ENCODE measurements at places on chromosomes 16 and 17.

DNA sequence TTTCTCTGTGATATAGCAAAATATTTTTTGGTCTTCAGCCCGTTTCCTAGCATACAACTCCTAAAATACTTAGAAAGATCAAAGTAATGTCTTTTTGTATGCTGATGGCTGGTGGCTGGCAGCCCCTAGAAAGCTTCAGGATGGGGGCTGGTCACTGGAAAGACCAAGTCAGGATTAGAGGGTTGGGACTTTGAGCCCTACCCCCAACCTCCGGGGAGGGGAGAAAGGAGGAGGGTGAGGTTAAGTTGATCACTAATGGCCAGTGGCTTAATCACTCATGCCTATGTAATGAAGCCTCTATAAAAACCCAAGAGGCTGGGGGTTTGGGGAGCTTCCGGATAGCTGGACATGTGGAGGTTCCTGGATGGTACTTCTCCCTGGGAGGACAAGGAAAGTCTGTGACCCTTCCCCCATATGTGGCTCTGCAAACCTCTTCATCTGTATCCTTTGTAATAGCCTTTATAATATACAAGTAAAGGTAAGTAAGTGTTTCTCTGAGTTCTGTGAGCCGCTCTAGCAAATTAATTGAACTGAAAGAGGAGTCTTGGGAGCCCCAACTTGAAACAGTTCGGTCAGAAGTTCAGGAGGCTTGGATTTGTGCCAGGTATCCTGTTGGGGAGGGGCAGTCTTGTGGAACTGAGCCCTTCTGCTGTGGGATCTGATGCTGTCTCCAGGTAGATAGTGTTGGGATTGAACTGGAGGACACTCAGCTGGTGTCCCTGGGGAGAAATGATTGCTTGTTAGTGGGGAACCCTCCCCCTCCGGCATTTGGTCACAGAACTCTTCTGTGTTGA is 3.5 kb downstream of the SLC7A6 start:
- no peak for DNase-seq

- peak; percentile 59 for DNase-seq
Observed at GRCh38 chr17:38676706-38677504, 2.1 kb upstream of the EPOP start.

DNA sequence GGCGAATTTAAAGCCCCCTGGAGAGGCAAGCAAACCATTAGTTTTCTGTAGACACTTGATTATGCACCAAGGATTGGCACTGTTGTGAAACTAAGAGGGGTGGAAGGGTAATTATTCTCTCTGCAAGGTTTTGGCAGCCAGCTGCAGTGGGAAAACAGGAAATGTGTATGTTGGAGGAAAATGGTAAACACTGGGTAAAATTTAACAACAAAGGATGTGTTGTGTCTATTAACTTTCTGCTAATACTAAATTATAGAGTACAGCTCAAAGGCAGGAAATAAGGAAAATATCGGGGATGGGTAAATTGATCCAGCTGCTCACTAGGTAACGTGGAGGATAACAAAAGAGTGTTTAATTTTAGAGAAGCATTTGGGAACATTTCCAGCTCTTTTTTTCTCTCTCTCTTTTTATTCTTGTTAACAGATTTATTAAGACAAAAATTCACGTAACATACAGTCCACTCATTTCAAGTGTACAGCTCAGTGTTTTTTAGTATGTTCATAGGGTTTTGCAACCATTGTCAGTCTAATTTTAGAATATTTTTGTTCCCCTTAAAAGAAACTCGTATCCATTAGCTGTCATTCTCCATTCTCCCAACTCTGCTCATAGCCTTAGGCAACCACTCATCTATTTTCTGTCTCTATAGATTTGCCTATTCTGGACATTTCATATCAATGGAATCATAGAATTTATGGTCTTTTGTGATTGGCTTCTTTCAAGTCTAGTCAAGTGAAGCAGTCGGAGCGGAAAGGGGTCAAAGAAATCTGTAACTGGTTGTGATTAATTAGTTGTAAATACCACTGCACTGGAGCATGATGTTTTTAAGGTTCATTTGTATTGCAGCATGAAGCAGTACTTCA is 41.8 kb downstream of the TANGO6 start:
- DNase-seq, result peak; percentile 24

- DNase-seq, result no peak
Observed at GRCh38 chr17:68054296-68054900, 18.9 kb downstream of the KPNA2 start.

GRCh38 chr17:8264320-8264719 is 15.2 kb downstream of the PFAS start:
- no peak for DNase-seq

GRCh38 chr17:79621151-79621943 is 10.5 kb upstream of the RBFOX3 start:
- no peak for DNase-seq

DNA sequence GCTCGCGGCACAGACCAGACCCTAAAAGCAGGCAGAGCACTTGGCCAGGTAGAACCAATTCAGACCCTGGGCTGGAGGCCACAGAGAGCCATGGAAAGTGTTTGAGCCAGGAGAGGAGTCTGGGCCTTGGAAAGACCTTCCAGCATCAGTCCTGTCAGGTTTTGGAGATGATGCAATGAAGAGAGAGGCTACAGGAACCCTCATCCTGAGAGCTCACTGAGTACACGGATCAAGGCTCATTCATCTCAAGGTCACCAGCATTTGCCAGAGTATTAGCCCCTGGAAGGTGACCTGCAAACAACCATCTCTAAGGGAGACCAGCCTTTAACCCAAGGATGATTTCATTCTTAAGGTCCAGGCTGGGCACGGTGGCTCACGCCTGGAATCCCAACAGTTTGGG is 27.8 kb downstream of the TLE7 start:
- no peak for DNase-seq

GRCh38 chr16:69796285-69797118 is 34.4 kb downstream of the WWP2 start:
- peak; percentile 41 for DNase-seq

DNA sequence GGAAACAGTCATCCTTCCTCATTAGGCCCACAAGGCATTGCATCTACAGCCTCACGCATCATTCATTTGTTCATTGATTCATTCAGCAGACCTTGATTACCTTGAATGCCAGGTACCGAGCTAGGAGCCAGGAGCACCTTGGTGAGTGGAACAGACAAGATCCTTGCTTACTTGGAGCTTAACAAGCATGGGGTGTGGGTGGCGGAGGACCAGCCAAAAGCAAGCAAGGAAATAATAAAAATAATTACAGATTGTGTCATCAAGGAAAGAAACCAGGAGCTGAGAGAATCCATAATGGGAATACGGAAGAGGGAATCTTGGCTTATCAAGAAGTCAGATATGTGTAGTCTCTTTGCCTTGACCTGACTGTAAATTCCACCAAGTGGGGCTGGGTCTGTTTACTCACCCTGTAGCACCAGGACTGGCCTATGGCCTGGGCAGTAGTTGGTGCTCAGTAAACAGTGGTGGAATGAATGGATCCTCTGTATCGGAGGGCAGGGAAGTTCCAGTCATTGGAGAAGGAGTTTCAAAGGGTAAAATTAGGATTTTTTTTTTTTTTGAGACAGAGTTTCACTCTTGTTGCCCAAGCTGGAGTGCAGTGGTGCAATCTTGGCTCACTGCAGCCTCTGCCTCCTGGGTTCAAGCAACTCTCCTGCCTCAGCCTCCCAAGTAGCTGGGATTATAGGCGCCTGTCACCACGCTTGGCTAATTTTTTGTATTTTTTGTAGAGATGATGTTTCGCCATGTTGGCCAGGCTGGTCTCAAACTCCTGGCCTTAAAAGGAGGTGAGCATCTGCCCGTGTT is 157.7 kb downstream of the MSI2 start:
- no peak for DNase-seq

DNA sequence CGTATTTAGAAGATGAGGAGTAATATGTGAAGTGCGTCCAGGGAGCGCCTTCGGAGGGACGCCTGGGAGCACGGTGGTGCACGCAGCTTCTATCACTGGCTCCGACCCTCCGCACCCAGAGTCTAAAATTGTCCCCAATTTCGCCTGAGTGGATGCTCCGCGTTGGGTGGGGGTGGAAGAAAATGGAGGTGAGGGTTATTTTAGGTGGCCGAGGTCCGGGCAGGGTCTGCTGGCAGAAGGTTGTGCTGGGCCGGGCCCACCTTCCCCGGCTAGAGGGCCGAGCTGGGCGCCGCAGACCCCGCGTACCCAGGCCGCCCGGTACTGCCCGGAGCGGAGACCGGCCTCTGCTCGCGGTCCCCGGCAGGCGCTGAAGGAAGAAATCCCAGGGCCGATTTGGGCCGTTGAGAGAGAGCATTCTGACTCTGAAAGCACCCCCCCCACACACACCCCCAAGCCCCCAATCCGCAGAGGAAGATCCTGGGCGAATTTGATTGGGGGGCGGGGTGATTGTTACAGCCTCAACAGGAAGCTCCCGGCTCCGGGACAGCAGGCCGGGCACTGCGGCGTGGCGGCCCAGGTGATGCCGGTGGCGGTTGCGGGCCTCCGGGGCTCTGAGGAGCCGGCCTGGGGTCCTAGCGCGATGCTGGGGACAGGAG is 3.0 kb downstream of the BAHCC1 start:
- DNase-seq, result peak; percentile 54

DNA sequence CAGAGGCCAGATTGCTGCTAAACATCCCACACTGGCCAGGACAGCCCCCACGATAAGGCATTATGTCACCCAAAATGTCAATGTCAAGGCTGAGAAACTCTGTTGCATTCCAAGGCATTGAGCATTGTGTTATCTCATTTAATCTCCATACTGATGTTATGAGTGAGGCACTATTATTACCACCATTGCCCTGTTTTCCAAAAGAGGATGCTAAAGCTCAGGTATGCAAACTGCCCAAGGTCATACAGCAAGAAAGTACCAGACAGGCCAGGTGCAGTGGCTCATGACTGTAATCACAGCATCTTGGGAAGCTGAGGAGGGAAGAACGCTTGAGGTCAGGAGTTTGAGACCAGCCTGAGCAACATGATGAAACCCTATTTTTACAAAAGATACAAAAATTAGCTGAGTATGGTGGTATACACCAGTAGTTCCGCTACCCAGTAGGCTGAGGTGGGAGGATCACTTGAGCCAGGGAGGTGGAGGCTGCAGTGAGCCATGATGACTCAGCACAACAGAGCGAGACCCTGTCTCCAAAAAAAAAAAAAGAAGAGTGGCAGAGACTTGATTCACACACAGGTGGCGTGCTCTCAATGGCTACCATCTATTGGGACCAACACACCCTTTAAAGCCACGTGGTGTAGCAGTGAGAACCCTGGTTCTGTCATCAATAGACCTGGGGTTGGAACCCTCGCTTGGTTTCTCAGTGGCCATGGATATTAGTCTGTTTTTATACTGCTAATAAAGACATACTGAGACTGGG is 58.8 kb upstream of the GRIN2A start:
- DNase-seq, result no peak

GRCh38 chr16:89431158-89431584 is 59.2 kb downstream of the ANKRD11 start:
- DNase-seq, result no peak

- no peak for DNase-seq
Observed at GRCh38 chr16:49332589-49333258, 40.9 kb upstream of the C16orf78 start.

- DNase-seq, result no peak
Observed at GRCh38 chr16:50247123-50247905, 19.0 kb upstream of the ADCY7 start.

DNA sequence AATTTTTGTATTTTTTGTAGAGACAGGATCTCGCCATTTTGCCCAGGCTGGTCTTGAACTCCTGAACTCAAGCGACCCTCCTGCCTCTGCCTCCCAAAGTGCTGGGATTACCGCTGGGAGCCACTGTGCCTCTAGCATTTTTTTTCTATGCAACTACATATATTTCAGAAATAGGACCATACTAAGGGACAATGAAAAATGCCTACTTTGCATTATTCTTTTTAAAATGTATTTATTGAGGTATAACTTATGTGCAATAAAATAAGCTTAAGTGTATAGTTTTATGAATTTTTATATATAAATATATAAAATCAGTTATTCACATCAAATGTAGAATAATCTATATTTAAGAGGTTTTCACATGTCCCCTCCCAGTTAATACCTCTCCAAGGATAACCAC is 38.1 kb downstream of the KATNIP start:
- no peak for DNase-seq

DNA sequence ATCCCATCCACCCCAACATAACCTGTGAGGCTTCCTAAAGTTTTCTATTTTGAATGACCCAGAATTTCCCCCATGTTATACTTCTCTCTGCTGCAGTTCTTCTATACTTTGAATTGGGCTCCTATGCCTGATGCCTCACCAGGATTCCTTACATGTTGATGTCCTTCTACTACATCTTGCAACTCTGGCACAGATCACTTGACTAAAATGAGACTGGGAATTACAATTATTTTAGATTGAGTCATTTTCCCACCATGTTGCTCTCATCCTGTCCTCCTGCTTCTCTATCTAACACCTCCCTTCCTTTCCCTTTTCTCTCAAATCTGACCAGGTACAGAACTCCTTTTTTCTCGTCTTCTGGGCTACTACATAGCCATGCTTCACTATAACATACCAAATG is 314.0 kb upstream of the KCNJ16 start:
- no peak for DNase-seq

DNA sequence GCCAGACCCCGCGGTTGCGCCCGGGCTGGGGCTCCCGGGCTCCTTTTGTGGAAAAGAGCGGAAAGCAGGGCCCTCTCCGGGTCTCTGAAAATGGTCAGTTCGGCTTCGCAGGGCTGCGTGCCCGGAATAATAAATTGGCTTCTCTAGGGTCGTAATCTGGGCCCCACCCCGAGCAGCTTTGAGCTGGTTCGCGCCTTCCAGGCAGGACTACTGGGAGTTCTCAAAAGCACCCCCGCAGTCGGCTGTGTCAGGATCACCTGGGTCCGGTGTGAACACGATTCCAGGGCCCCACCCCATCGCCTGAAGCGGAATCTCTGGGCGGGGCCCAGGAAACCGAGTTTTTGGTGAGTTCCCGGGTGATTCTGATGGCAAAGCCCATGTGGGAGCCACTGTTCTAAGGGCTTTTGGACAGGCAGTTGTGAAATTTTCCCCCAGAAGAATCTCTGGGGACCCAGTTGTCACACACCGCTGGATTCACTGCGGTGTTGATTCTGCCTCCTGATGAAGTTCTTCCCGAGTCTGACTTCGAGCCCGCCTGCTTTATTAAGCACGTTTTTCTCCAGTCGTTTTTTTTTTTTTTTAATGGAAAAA is 77.0 kb downstream of the MRC2 start:
- peak; percentile 34 for DNase-seq

DNA sequence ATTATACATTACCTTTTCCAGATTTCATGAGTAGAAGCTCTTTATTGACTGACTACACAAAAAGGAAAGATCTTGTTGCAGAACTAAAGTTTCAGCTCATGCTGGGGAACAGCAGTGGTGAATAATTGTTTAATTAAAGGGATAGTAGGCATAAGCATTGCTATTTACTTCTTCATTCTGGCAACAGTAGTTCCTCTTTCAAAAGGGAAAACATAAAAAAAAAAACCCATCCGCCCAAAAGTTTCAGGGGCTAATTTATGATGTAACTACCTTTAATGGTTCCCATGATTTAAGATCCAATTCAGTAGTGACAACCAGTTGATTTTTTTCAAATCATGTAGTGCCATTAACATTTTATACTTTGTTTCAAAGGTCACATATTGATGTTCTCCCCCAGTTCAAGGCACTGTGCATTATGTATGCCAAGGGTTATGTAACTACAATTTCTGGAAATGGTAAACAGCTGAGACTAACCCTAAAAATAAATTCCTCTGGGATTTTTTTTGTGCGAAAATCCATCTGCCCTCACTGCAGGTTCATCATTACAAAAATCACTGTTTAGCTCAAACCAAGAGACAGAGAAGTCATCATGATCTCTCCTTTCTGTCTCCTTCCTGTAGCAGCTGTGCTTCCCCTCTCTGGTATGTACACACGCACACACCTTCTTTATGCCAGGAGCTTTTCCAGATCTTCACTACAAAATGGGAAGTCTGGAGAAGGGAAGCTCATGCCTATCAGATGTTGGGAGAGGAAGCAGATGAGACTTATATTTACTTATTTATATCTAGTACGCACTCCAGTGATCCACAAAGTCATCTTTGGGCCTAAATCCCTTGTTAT is 2.2 kb upstream of the PHLPP2 start:
- no peak for DNase-seq
